ENCODE measurements at places on chromosomes 1 and 21.

DNA sequence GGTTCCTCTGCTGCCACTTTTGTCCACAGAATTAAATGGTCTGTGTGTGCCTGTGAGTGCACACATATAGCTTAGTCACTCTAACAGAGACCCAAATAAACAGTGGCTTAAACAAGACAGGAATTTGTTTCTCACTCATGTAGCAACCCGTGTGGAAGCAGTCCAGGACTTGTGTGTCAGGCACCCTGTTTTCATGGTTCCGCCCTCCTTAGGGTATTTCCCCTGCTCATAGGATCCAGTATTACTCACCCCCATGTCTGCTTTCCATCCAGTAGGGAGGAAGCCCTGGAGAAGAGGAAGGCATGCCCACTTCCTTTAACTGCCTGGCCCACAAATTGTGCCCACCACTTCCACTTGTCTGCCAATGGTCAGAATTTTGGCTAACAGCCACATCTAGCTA, 41.3 kb upstream of the TACSTD2 start:
- peak; percentile 27 for DNase-seq

DNA sequence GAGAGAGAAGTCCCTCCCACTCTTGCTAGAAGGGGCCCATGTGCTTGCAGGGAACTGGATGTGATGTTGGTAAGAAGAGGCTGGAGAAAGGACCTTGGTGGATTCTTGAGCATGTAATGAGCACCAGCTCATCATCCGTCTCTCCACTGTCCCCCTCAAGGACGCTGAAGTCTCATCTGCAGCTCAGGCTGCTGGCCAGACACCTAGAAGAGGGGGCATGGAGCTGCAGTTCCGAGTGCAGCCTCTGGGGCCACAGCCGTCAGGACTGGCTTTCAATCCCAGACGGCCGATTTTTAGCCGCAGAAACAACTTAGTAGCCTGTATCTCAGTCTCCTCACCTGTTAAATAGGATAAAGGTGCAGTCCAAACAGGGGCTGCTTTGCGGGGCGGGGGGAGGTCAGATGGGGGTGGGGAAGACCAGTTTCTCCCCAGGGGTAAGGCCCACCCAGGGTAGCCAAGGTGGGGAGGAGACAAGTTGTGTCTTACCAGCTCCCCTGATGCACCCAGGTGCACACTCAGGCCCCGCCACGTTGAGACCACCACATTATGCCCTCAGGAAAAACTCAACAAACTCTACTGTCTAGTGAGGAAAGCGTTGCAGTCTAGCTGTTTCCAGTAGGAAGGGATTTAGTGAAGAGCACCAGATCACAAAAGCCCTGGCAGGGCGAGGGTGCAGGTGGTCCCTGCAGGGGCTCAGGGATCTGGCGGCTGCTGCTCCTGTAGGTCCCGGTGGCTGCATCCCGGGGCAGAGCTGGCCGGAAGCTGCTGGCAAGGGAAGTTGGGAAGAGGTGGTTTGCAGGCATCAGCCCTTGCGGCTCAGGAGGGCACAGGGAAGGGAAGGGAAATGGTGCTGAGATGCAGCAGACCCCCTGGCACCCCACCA, 29.5 kb downstream of the LDLRAP1 start:
- peak; percentile 42 for DNase-seq

DNA sequence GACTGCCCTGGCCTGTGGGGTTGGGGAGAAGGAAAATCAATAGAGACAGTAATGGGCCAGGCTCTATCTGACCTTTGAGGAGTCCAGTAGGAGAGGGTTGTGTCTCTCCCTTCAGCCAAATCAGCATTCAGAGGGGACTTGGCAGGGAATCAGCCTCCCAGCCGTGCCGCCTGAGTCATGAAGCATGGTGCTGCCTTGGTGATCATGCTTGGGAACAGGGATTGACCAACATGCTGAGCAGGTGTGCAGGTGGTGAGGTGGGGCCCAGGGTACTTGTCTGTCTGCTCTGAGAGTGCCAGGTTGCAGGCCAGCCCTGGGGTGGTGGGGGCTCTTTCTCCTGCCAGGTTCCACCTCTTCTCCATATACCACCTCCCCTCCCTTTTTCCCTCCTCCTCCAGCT, 58.9 kb upstream of the TLR5 start:
- DNase-seq: no peak

GRCh38 chr1:63636192-63637105, 43.2 kb downstream of the PGM1 start:
- no peak for DNase-seq

GRCh38 chr1:44652445-44653106, 21.7 kb downstream of the TMEM53 start:
- peak; percentile 78 for DNase-seq

DNA sequence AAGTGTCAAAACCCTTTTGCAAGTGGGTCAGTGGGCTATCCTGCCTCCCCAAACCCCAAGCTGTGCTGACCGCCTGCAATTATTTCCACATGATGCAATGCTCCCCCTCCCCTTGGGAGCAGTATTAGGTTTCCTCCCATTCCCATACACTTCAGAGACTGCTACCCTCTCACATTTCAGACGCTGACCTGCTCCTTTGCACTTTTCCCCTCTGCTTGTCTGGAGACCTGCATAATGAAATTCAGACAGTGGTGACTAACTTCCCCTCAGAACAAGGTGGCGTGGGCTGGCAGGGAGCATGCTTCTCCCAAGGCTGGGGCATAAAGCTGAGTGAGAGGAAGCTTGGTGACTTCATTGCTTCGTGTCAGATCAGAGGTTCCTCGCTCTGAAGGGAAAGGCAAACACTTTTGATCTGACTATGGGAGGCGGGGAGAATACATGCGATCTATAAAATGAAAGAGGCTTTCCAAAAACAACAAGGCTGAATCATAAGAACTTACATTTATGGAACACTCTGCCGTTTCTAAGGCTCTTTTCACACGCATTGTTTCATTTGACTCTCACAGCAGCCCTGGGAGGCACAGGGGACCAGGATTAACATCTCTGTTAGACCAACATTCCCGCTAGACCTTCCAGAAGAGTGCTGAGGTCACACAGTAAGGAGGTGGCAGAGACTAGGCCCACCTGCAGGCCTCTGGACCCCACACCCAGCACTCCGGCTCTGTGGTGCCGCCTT, 27.5 kb upstream of the ROR1 start:
- peak; percentile 78 for DNase-seq

- no peak for DNase-seq
These were observed 52.2 kb downstream of the DMRTB1 start for GRCh38 chr1:53511323-53511932.

- no peak for DNase-seq
These were observed 107.6 kb downstream of the SNX7 start for GRCh38 chr1:98769162-98769561.

- DNase-seq: no peak
These were observed 45.9 kb upstream of the NRDC start for GRCh38 chr1:51924455-51924854.

- no peak for DNase-seq
These were observed 20.6 kb downstream of the ATP6V1G3 start for GRCh38 chr1:198519639-198520501.

GRCh38 chr1:193335806-193336428, 149.5 kb upstream of the B3GALT2 start:
- peak; percentile 70 for DNase-seq

- no peak for DNase-seq
These were observed 583.4 kb downstream of the DPYD start for GRCh38 chr1:97337250-97338030.

DNA sequence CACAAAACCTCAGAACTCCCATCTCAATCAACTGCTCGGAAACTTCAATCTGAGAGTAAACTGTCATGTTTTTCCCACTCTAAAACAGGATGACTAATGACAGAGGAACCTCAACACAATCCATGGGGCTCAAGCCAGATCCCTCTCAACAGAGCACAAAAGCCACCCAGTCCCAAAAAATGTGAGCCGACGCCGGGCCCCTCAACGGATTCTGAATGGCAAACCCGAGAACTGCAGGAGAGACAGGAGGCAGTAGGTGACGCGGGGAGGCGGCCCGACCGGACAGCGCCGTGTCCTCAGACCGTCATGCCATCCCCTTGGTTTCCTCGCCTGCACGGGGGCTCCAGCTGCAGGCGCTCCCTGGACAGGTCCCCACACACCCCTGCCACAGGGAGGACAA, 53.4 kb downstream of the SSBP3 start:
- no peak for DNase-seq

GRCh38 chr1:231460614-231461013, 38.5 kb upstream of the EGLN1 start:
- no peak for DNase-seq

- DNase-seq: peak; percentile 88
These were observed 163.3 kb downstream of the BRINP2 start for GRCh38 chr1:177333936-177334595.

DNA sequence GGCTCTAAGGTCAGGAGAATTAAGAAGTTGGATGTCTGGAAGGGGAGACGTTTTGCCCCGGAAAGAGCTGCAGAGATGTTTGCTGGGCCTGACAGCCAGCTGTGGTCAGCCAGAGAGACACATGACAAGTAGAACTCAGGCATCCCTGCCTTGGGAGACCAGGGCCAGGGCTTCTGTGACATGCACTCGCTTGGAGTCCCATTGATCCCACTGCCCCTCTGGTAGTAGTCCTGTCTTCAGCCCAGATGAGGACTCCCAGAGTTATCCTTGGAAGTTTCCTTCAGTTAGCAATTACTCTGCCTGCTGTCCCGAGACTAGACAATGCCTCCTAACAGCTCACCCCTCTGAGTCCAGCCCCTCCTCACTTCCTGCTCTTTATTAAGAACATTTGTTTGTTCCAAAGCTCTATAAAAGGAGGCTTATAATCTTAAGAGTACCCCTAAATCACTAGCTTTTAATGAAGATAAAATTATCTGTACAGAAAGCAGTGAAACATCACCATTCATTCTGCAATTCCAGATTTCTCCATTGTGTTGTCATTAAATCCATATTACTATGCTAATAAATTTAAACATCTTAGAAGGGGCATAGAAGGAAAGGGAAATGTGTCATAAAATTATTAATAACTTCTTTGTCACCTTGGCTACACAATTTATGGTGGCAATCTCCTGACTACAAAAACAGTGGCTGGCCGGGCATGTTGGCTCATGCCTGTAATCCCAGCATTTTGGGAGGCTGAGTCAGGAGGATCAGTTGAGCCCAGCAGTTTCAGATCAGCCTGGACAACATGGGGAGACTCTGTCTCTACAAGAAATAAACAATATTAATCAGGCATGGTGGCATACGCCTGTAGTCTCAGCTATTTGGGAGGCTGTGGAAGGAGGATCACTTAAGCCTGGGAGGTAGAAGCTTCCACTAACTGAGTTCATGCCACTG, 94.2 kb downstream of the KCNK1 start:
- DNase-seq: peak; percentile 9

DNA sequence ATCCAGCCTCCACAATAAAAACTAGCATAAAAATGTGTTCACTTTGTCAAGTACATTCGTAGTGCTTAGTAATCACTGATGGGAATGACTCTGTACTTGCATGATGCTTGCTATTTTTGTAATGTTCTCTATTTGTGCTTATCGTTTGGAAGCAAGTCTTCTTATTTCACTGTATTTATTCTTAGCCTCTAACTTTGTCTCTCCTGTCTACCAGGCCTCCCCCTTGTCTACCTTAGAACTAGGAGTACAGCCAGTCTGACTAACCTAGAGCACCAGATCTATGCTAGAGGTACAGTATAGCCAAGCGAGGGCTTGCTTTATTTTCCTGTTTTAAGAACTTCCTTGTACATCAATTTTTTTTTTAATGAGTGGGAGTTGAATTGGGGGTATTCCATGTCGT, 108.2 kb downstream of the VPS13D start:
- no peak for DNase-seq

DNA sequence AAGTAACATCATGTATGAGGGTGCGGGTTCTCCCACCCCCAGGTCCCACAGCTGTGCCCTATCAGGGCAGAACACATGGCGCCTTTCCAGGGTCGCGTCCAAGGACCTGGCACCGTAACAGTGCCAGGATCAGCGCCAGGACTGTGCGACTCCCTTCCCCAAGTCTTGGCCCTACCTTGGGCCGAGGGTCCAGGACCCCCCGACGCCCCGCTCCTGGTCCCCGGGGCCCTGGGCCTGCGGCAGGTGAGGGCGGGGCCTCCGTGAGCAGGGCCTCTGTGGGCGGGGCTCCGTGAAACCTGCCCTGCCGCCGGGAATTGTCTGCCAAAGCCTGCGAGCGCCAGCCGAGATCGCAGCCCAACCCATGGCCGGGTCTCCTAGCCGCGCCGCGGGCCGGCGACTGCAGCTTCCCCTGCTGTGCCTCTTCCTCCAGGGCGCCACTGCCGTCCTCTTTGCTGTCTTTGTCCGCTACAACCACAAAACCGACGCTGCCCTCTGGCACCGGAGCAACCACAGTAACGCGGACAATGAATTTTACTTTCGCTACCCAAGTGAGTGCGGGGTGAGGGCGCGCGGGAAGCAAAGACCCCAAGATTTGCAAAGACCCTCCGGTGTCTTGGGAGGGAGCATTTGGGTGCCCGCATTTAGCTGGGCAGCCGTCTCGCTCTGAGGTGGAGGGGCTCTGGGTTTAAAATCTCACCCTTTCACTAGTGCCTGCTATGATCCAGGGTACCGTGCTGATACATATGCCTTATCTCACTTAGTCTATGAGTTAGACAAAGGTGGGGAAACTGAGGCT, at the start of gene RHBG:
Gene RHBG, plus strand, starts transcription at position 323 of the 796 bp plus-strand sequence. Its CDS starts 39 bp downstream, at position 362.
- DNase-seq: no peak

- peak; percentile 71 for DNase-seq
These were observed 201.0 kb upstream of the CAMK1G start for GRCh38 chr1:209382231-209383100.

GRCh38 chr1:47572731-47573430, 135.0 kb downstream of the FOXD2 start:
- DNase-seq: no peak

- no peak for DNase-seq
These were observed 1.7 kb downstream of the FMN2 start for GRCh38 chr1:240093120-240093961.

- no peak for DNase-seq
These were observed 97.0 kb downstream of the CASZ1 start for GRCh38 chr1:10699470-10699835.

DNA sequence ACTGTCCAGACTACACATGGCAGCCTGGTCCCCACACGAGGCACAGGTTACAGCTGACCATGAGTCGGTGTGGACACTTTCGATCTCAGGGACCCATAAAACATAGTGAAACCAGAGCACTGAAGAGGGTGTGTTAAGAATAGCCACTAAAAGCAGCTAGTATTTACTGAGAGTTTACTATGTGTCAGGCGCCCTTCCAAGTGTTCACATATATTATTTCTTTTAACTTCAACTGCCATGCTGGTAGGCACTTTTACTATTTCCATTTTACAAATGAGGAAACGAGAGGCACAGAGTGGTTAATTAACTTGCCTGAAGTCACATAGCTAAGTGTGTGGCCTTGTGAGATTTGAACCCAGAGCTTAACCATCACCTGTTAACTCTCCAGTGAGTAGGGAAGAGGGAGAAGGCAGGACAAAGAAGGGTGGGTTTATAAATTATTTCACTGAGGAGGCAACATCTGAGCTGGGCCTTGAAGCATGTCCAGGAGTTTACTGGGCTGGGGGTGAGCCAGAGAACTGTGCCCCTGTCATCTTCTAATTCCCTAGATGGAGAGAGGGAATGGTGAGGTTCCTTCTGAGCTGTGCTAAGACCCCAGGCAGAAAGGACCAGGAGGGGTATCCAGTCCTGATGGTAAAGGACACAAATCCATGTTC, 20.7 kb downstream of the ABCA4 start:
- no peak for DNase-seq
